ENCODE measurements at places on chromosomes 2 and 18.
A peak's percentile ranks its signal among the peaks of the same experiment; 100 is the strongest.

GRCh38 chr18:55236150-55236931, 277.1 kb upstream of the CCDC68 start:
- no peak for DNase-seq

- no peak for DNase-seq
These were observed 204.6 kb upstream of the HDAC4 start for GRCh38 chr2:239605409-239605808.

- DNase-seq = no peak
These were observed 78.5 kb upstream of the L3MBTL4 start for GRCh38 chr18:6493194-6493593.

DNA sequence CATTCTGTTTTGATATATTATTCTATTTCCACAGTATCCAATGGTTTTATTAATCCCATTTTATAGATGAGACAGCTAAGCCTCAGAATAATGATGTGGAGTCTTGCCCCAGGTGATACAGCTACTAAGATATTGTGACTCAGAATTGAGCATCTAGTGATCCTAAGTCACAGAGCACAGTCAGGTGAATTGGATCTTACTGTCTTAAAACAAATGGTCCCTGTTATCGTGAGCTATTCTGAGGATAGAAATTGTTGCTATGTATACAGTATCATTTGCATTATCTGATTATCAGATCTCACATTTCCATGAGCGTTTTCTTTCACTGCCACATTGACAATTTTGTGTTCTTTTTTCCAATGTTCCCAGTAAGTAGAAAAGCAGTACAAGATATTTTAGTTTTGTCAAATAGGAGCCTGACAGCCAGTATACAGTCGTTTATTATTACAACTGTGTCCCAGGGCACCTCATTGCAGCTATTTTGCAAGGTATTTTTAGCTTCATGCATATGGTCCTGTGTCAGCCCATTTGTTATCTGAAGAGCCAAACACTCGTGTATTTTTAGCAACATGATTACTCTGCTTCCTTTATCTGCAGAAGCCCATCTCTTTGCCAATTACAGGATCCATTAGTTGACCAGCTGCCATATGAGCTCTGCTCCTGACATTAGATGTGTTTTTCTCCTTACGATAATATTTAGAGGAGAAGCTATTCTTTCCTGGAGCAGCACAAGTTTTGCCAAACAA, 25.1 kb upstream of the SGPP2 start:
- no peak for DNase-seq

GRCh38 chr2:240595381-240596079, 9.0 kb downstream of the CAPN10 start:
- DNase-seq = no peak

DNA sequence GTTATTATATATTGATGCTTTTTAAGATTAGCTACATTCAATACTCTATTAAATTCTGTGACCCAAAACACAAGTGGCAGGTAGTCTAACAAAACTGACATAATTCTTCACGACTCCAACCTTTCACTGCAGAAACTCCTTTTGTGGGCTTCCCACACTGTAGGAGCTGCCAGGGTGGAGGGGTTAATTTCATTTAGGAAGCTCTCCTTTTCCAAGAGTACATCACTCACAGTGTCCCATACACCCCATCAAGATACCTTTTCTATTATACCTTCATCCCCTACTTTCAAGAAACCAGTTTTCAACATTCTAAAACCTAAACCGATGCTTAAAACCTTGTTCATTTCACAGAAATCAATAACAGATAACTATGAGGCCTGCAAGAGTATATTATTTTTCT, 825 bp downstream of the THUMPD2 start:
- DNase-seq = no peak

GRCh38 chr18:11040823-11041656, 108.3 kb downstream of the PIEZO2 start:
- no peak for DNase-seq

- DNase-seq = no peak
These were observed 60.4 kb downstream of the ABCB11 start for GRCh38 chr2:168970711-168971233.

DNA sequence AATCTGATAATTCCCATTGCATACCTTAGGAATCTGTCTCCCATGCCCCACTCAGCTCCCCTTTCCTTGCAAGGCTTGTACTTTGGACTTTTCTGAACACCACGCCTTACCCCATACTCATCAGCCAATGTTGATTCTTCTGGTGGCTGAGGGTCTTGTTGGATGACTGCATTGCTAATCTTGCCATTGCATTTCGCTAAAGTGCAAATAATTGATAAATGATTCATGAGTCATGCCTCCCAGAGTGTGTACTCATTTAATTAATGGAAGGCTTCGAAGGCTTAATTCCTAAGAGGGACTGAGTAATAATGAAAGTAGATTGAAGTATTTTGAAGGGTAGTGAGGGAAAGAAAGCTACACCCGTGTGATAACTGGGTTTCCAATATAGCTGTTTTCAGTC, 28.0 kb upstream of the PPP1R1C start:
- DNase-seq = no peak

- DNase-seq = no peak
These were observed 1004.6 kb upstream of the TMEFF2 start for GRCh38 chr2:193199322-193199721.

DNA sequence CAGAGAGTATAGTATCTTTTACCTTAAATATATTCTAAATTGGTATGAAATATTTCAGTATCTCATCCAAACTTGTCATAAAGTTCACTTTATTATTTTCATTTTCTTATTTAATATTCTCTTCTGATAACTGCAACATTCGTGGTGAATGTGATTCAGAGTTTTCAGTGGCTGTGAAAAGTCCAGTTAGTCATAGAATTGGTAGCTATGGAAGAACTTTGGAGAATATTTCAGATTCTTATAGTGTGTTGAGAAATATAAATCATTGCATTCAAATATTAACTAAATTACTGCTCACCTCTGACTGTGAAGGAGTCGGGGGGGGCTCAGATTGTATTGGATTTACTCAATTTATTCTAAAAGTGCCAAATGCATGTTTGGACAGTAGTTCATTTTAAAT, 178.6 kb upstream of the VWC2L start:
- DNase-seq = no peak

GRCh38 chr18:33375829-33376228, 64.7 kb downstream of the CCDC178 start:
- DNase-seq = no peak

DNA sequence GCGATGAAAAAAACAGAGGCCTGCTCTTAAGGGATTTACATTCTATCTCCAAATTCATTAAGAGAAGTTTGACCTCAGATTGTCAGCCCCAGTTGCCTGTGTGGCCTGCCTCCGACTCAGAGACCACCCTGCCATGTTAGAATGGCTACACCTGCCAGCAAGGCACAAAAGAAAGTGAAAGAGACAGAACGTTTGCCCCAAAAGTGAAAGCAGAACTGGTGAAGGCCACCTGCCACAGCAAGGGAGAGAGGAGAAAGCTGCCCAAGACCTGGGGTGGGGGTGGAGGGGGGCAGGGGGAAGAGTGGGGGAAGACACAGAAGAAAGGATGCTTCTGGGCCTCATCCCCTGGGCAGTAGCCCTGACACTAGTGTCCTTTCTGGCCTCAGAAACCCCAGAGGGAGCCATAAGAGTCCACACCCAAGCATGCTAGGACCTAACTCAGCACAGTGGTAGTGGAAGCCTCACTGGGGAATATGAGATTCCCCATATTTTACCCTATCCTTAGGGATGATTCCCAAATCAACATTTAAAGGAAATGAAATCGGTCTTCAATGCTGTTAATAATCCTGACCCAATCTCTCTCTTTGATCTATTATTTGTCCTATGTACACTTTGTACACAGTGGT, 389.7 kb downstream of the TXNL1 start:
- no peak for DNase-seq

DNA sequence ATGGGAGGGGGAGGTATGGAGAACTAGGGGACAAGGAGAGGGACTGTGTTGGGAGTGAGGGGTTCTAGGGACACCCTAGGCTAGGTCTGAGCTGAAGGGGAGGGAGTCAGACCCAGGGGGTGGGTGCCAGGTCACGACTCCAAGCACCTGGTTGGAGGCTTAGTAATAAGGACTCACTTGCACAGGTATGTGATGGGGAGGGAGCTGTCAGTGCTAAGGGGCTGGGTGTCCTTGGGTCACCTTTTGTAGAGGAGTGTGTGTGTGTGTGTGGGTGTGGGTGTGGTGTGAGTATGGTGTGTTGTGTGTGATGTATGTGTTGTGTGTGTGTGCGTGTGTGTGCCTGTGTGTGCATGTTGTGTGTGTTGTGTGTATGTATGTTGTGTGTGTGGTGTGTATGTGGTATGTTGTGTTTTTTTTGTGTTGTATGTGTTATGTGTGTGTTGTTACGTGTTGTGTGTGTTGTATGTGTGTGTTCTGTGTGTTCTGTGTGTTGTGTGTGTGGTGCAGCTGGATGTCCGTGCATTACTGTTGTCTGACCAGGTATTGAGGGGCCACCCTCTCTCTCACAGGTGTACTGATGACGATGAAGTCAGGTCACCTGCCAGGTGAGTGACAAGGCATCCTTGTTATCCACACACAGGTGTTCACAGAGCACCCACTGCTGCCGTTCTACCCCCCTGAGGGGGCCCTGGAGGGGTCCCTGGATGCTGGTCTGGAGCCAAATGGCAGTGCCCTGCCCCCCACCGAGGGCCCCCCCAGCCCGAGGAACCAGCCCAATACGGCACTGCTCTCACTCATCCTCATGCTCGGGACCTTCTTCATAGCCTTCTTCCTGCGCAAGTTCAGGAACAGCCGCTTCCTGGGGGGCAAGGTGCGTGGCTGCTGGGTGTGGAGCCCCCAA, 9.8 kb downstream of the SLC4A3 start:
- DNase-seq = no peak

GRCh38 chr2:64987001-64987955, 1.9 kb upstream of the SLC1A4 start:
- no peak for DNase-seq

- DNase-seq = peak; percentile 71
These were observed 606 bp downstream of the TMEM237 start for GRCh38 chr2:201642579-201643215.

GRCh38 chr2:31033032-31033431, 105.2 kb downstream of the GALNT14 start:
- DNase-seq = no peak

DNA sequence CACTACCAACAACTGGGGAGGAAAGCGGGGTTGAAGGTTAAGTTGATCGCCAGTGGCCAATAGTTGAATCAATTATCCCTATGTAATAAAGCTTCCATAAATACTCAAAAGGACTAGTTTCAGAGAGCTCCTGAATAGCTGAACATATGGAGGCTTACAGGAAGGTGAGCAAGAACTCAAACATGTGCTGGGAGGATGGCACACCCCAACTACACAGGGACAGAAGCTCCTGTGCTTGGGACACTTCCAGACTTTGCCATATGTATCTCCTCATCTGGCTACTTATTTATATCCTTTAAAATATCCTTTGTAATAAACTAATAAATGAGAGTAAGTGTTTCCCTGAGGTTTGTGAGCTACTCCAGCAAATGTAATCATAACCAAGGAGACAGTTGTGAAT, 115.7 kb downstream of the HNMT start:
- DNase-seq = no peak

GRCh38 chr2:141439524-141439923, 691.3 kb downstream of the LRP1B start:
- DNase-seq = no peak

DNA sequence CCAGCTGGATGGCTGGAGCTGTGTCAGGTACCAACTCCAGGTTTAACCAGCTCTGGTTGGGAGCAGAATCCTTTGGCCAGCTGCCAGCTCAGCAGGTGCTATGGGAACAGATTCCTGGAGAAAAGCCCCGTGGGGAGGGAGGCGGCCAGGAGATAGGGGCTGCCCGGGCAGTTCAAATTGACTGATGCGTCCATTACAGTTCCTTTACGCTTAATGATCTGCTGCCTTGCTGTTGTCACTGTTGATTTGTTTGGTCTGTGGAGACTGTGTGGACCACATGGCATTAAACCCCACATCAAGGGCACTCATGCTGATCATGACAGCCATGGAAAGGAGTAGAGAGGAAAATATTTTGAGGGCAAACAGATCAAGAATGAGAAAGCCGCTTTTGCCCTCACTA, 200.0 kb downstream of the TSN start:
- DNase-seq = no peak

DNA sequence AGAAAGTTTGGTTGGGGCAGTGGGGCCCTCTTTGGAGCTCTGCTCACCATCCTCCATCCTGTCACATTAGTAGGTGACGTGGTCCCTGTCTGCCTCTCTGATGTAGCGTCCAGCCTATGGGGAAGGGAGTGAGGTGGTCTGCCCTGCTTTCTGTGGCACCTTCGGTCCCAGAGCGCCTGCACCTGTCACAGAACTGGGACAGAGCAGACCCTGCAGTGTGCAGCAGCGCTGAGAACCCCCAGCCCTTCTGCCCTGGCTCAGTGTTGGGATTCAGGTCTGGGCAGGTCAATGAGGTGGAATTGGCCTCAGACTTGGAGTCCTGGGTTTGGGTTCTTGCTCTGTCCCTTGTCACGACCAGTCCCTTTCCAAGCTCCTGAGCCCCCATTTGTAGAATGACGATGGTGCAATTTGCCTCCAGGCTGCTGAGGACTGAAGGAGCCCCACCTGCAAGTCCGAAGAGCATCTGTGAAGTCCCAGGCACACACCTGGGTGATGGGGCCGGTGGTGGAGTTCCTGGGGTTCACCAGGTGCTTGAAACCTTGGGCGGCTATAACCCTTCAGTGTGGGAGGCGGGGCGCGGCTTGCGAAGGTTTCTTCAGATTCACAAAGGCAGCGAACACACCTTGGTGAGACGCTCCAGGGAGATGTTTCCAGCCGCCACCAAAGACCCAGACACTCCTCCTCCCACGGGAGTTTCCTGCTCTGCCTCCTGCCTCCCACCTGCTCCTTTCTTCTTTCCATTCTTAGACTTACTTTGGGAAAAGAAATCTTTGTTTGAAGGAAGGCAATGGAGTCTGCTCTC, 265.4 kb upstream of the HDAC4 start:
- no peak for DNase-seq

- no peak for DNase-seq
These were observed 110.4 kb upstream of the DYNAP start for GRCh38 chr18:54480616-54481015.

- DNase-seq = no peak
These were observed 66.4 kb downstream of the ZNF516 start for GRCh38 chr18:76428396-76429261.

DNA sequence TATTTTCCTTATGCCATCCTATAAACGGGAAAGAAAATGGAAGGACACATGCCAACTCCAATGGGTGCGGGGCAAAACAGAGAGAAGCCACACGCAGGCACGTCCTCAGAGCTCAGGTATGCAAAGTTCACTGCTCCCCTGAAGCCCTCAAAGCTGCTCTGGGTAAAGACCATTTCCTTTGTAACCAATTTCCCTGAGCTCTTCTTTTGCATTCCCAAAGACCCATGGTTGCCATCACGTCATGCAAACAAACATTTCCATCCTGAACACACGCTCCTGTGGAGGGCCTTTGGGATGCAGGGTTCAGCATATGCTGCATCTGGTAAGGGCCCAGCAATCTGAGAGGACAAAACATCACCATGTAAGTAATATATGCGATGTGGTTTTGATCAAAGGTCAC, 69.4 kb downstream of the EMILIN2 start:
- no peak for DNase-seq

DNA sequence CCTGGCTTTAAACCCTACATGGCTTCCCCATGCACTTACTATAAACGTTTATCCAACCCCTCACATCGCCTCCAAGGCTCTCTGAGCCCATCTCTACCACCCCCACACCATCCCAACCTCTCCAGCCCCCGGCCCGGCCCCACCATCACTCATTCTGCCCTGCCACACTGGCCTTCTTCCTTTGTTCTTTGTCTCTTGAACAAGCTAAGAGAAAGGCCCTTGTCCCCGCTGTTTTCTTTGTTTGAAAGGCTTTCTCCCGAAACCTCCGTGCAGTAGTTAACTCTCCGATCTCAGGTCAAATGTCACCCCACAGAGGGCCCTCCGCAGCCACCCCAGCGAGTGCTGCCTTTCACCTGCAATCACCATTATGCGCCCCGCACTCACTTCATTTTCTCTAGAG, 100.4 kb downstream of the AFF3 start:
- DNase-seq = no peak

Measured in stimulated activated CD8-positive, alpha-beta memory T cell treated with anti-CD3 and anti-CD28 coated beads, Interleukin-15, amount 100 ng/mL, for 48 hours (primary cell).